ENCODE measurements at places on chromosomes 11 and 22. TPM values are rescaled to one million over a fixed set of nuclear protein-coding genes. Genes with fewer than 3 reads are reported as not detected.

Gene HYOU1
- total RNA-seq: 138 TPM

DNA sequence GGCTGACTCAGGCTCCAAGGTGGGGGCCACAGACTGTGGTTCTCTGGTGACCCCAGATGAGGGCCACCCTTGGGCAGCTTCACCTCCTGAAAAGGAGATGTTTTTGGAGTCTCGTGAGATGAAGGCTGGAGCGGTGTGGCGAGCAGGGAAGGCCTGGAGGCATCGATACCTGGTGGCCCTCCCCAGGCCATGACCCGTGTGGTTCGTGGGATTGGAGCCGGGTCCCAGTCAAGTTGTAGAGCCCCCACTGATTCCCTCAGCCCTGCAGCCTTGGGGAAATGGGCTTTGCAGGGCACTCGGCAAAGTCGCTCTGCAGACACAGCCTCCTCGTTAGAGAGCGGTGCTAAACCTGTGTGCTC, 1083.4 kb downstream of the BRD1 start:
- no peak for DNase-seq

Gene OLFML1
- total RNA-seq: 5.7 TPM

GRCh38 chr22:23302171-23303002, 122.1 kb downstream of the BCR start:
- DNase-seq: no peak

Gene NFAM1
- total RNA-seq: 2.9 TPM

GRCh38 chr11:116970485-116971292, 127.5 kb downstream of the SIK3 start:
- DNase-seq: peak; percentile 46

DNA sequence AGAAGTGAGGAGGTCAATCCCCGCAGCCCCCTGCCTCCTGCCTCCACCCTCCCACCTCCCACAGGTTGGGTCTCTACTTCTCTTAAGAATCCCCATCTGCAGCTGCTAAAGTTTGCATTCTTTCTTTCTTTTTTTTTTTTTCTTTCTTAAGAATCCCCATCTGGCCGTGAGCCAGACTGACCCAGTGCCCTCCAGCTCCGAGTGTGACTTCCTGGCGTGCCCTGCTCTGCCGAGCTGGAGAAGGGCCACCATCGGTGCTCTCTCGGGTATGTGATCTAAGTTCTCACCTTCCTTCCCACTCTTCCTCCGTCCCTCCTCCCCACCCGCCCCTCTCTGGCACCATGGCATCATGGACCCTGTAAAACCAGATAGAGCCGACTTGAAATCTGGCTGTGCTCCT, 66.7 kb upstream of the LMO1 start:
- DNase-seq: no peak

DNA sequence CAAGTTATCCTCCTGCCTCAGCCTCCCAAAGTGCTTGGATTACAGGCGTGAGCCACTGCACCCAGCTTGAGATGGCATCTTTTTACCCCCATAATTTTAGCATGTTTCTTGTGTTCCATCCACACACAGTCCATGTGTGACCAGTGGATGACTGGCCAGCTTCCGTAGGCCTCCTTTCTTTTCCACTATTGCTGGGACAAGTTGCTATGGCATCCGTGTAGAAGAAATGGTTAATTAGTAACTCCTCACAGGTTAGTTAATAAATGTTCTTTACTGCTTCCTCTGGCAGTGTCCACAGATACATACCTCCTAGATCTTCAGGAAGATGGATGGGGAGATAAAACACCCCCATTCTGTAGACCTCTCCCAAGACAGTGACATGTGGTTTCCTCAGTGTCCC, 154.3 kb upstream of the RASSF10 start:
- peak; percentile 54 for DNase-seq

GRCh38 chr11:12066799-12067508, 43.4 kb upstream of the MICAL2 start:
- DNase-seq: peak; percentile 53

- peak; percentile 1 for DNase-seq
Measured at GRCh38 chr11:130211144-130211543, 51.6 kb downstream of the ST14 start.

All from left colon (tissue), 2 donors.